NCI-H2081 (cell line): ENCODE measurements at places on chromosomes 16 and 17.

GRCh38 chr17:42795465-42795864, 3.0 kb downstream of the COA3 start:
- no peak for DNase-seq

- DNase-seq: no peak
Observed at GRCh38 chr16:50600582-50601283, 52.5 kb downstream of the NKD1 start.

DNA sequence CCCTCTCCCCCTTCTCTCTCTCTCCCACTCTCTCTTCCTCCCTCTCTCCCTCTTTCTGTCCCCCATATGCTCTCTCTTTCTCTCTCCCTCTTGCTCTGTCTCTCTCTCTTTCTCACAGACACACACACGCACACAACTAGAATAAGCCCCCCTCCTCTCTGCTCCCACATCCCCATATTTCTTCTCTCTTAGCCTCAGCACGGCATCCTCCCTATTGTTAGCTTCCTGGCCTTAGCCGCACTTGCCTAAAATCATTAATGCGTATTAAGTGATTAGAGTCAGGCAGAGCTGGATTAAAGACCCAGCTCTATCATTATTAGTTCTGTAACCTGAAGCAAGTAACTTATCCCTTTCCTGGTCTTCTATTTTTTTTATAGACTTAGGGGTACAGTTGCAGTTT, 319.0 kb upstream of the C16orf82 start:
- DNase-seq: no peak

DNA sequence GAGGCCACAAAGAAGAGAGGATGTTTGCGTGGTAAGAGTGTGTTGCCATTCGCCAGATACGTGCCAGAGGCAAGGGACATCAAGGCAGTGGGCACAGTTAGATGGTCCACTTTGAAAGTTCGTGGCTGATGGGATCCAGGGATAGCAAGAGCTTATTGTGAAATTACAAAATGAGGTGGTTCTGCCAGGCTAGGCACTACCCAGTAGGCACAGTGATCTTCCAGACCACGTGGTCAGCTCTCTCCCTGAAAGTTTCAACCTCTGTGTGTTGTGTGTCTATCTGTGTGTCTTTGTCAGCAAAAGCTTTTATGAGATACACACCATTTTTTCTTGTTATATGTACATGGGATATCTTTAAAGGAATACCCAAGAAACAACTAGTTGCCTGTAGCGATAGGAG, 9.5 kb downstream of the SGF29 start:
- DNase-seq: no peak

- DNase-seq: no peak
Observed at GRCh38 chr17:987931-988330, 8.4 kb upstream of the NXN start.

DNA sequence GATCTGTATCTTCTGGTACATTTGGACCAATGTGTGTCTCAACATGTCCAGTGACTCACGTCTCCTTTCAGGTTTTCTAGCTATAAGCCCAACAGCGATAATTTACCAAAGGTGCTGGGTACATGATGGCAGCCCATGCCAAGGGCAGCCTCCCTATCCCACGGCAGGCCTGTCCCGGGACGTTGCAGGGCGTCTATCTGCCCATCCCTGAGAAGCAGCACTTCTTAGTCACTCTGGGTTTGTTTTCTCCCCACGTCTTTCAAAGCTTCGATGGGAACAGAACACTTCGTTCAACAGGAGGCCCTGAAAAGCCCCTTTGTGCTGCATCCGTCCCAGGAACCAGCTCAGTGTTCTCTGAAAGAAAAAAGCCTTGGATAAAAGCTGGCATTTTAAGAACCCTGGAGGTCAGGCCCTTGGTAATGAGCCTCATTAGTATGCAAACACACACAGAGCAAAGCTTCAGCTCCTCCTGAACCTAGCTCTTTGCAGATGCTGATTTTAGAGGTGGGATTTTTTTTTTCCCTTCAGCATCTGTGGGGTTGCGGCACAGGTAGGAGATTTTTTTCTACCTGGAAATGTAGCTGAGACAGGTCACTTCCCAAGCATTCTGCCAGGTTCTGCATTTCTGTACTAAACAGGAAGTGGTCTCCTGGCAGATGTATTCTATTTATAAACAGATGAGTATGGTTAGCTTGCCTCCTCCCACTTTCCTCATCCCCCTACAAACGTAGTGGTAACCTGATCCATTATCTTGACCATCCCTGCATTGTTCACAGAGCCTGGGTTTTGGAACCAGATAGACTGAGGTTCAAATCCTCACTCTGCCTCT, 17.5 kb upstream of the MT4 start:
- DNase-seq: peak; percentile 1

- peak; percentile 7 for DNase-seq
Observed at GRCh38 chr17:58756246-58757161, 850 bp downstream of the PPM1E start.

- peak; percentile 5 for DNase-seq
Observed at GRCh38 chr16:29848420-29849297, 14.4 kb downstream of the CDIPT start.

GRCh38 chr17:44376124-44376523, 12.5 kb upstream of the FAM171A2 start:
- DNase-seq: no peak

- no peak for DNase-seq
Observed at GRCh38 chr17:76987486-76988093, 119.4 kb downstream of the MGAT5B start.

- DNase-seq: no peak
Observed at GRCh38 chr16:704552-705380, 835 bp downstream of the FBXL16 start.
